HuH-7 (cell line): ENCODE measurements at places on chromosomes 7 and 10.

DNA sequence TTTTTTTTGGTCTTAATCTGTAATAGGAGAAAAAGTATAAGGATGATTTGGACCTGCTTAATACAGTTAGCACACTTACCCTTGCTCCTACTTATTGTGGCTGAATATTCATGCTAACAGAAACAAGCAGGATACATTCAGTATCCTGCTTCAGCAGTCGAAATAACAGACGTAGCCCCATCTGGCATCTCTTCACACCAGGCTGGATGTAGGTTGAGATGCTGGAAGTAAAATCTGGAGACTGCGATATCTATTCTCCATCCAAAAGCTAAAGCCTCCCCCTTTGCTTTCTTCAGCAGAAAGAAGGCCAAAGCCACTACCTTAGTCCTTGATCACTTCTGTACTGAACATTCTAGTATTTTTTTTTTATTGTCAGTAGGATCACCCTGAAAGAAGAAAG lies 537.4 kb downstream of the AUTS2 start:
- DNase-seq, result no peak

DNA sequence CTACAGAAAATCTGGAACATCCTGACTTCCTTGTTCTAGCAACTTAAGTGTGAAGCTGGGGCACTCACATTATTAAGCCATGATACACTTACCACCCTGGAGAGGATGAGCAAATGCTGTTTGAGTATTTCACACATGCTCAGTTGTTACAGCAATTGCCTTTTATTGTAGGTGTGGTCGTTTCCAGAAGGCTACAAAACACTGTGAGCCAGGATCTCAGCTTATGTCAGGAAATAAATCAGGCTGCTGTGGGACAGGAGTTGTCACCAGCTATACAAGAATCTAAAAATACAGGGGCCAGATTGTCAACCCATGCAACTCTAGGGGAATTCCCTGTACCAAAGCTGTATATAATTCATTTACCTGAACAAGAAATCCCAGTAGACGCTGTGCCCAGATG lies 273.3 kb upstream of the SP4 start:
- no peak for DNase-seq

- DNase-seq, result no peak
Measured at GRCh38 chr7:70104243-70104642, 506.0 kb downstream of the AUTS2 start.

GRCh38 chr7:106915873-106916272 lies 50.8 kb downstream of the PIK3CG start:
- no peak for DNase-seq

DNA sequence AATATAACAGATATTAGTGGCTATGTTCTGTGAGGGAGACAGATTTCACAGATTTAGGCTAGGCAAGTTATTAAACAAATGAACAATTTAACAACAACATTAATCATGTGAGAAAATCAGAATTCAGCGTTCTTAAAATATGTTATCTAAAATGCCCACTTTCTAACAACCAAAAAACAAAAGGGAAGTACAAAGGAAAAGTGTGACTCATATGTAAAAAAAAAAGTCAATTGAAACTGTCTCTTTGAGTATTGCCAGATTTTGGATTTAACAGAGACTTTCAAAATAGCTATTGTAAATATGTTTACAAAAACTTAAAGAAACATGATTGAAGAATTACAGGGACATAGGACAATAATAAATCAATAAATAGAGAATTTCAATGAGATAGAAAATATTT lies 34.8 kb upstream of the ARHGAP22 start:
- no peak for DNase-seq

DNA sequence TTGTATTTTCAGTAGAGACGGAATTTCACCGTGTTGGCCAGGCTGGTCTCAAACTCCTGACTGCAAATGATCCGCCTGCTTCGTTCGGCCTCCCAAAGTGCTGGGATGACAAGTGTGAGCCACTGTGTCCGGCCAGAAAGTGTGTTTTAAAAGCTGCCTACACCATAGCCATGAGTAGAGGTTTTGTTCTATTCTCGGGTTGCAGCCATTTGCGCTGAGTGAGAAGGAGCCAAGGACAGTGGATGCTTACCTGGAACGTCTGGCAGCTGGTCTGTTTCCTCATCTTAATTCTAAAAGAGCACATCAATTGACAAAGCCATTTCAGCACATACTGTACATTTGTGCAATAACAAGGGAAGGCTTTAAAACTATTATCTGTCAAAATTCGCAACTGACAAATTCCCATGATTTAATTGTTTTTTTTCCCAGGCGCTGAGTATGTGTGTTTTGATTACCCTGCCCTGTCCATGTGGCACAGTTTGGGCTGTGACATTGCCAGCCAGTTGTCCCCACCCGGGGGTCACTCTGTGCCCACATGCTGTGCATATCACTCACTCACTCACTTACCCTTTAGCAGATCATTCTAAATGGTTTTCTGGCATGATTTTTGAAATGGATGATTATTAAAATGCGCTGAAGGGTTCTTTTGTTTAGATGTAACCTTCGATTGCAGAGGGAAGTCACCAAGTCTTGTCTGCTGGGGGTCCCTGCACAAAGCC lies 251.6 kb downstream of the CCDC3 start:
- no peak for DNase-seq

DNA sequence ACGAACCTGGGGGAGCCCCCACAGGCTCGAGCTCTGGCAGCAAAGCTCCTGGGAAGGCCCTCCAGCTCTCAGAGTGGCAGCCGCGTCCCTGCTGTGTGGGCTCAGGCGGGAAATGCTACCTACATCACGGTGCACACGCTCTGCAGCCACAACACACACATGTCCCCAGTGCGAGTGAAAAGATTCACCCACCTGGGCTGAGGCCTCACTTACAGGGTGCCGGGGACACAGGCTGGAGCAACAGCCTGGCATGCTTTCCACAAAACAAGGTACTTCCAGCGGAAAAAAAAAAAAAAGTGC lies 410.4 kb upstream of the FOXK1 start:
- DNase-seq, result no peak
